ENCODE measurements at places on chromosomes 11 and 22. TPM values are rescaled to one million over a fixed set of nuclear protein-coding genes. Genes with fewer than 3 reads are reported as not detected.

DNA sequence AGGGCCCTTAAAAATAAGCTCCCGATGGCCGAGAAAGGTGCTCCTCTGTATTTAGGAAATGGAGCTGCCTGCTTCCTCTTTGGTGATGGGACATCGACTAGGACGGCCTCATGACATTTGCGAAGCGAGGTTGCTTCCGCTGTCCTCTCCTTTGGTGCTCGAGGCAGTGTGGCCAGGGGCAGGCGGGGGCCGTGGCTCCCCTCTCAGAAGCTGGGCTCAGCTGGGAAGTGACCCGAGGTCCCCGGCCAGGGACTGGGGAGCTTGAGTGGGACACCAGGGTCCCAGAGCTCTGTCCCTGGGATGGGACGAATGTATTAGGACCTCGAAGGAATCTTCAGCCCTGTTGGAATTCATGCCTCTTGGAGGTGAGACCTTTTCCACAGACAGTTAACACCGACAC is 151.1 kb downstream of the CTTN start:
- DNase-seq = no peak

DNA sequence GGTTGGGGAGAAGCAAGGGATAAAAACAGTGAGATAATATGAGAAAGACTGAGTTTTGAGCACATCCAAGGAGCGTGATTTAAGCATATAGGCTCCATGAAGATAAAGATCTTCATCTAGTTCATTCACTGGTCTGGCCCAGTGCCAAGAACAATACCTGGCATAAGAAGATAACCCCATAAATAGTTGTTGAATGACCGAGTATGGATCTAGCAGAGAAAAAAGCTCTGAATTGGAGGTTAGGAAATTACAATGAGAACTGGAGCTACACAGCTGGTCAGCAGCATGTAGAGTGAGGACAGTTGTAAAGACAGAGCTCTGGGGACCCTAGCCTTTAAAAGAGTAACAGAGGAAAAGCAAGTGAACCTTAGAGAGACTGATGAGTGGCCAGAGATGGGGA is 33.0 kb upstream of the PAK1 start:
- peak; percentile 89 for DNase-seq

DNA sequence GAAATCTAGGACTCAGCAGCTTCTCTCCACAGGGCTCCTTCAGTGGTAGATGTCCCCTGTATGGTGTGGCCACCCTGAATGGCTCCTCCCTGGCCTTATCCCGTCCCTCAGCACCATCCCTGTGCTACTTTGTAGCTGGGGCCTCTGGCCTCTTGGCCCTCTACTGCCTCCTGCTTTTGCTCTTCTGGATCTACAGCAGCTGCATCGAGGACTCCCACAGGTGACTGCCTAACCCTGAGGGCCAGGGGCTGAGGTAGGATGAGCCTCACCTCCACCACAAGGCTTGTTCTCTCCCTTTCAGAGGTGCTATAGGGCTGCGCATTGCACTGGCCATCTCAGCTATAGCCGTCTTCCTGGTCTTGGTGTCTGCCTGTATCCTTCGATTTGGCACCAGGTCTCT is 1.8 kb downstream of the TMEM179B start:
- DNase-seq = no peak

GRCh38 chr11:15772981-15773380 is 583.4 kb downstream of the SOX6 start:
- DNase-seq = no peak

GRCh38 chr11:15625691-15626090 is 511.0 kb downstream of the INSC start:
- DNase-seq = no peak

DNA sequence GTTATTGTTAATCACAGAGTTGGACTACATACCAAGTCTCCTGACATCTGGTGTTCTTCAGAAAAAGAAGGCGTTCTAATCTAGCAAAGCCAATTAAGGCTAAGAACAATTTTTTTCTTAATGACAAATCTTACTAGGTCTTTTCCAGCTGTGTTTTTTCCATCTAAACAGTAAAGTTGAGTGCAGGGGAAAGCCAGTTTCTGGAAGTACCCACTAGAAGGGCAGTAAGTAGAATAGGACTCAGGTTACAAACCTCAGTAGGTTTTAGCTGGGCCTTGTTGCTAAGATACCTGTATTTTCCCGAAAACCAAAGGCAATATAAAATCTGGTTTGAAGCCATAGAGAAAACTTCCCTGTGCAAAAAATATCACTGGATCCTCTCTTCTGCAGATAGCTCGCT is 351.9 kb downstream of the ETS1 start:
- no peak for DNase-seq

GRCh38 chr11:63681321-63682065 is at the start of gene RTN3:
Gene RTN3 (plus strand): TSS chr11:63681500. CDS start chr11:63681637, 137 bp downstream.
- DNase-seq = peak; percentile 100

- no peak for DNase-seq
These were observed 1.9 kb upstream of the EMID1 start for GRCh38 chr22:29203488-29204454.

The MS4A1 gene
- total RNA-seq = not detected

The SLC22A12 gene
- total RNA-seq = not detected

The BTBD18 gene
- not detected for total RNA-seq

The IL10RA gene
- total RNA-seq = not detected

The TESMIN gene
- 31.7 TPM for total RNA-seq

The CCDC134 gene
- total RNA-seq = 12.2 TPM

The TYR gene
- total RNA-seq = not detected

The KCNJ1 gene
- not detected for total RNA-seq

The OR8K3 gene
- total RNA-seq = not detected

All from HT-29 (cell line).